ENCODE measurements at places on chromosomes 6 and 20.
A peak's percentile ranks its signal among the peaks of the same experiment; 100 is the strongest.

DNA sequence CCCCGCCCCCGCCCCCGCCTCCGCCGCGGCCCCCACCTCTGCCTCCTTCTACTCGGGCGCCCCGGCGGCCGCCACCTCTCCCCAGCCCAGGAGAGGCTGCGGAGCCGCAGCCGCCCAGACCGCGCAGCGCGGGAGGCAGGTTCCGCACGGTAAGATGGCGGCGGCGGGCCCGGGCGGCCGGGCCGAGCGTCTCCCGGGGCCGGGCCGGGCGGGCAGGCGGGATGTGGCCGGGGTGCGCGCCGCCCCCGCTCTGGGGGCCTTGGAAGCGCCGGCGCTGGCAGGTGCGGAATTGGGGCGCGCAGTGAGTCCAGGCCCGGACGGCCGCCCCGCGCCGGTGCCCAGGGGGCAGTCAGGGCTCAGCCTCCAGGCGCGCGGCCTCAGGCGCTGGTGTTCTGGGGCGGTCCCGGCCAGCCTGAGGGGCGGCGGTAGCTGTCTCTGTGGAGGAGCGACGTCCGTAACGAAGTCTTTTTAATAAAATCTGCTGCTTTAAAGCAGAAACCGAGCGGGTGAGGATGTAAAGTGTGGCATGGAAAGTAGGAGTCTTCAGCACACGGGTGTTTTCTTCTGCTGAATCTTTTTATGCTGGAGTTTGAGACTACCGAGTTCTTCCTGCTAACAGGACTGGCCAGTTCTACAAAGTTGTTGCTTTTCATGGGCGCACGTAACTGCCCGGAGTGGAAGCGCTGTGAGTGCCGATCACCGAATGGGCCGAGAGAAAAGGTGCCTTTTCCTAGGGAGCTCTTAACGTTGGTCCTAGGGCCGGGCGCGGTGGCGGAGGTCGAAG lies at the start of gene GID8:
Gene GID8, plus strand, starts transcription at position 43 of the 784 bp plus-strand sequence. CDS start 3,356 bp downstream, outside the sequence.
- peak; percentile 68 for DNase-seq

DNA sequence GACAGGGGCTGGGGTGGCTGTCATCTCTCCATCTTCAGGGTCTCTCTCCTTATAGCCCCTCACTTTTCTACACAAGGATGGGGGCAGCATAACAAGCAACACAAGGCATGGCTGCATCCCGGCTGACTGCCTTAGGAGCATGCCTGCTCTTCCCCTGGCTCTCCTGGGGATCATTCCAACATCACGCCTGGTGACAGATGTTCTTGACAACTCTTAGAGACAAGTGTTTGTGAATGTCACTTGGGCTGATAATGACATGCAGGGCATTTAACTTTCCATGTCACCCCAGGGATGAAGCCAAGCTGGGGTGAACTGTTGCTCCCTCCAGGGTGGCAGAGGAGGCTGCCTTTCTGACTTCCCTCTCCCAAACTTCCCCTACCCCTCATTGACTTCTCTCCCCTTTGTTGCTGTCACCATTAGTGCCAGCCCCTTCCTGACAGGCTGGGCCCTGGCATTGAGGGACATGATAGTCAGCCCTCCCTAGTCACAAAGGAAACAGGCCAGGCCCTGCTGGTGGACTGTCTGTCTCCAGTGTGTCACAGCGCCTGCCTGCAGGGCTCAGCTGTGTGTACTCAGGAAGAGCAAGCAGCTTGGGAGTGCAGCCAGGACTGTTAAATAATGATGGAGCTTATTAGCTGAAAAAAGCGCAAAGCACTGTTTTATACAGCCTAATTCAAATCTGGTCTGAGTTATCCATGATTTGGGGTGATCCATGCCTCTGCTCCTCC lies 161.8 kb downstream of the LRFN2 start:
- DNase-seq: no peak

DNA sequence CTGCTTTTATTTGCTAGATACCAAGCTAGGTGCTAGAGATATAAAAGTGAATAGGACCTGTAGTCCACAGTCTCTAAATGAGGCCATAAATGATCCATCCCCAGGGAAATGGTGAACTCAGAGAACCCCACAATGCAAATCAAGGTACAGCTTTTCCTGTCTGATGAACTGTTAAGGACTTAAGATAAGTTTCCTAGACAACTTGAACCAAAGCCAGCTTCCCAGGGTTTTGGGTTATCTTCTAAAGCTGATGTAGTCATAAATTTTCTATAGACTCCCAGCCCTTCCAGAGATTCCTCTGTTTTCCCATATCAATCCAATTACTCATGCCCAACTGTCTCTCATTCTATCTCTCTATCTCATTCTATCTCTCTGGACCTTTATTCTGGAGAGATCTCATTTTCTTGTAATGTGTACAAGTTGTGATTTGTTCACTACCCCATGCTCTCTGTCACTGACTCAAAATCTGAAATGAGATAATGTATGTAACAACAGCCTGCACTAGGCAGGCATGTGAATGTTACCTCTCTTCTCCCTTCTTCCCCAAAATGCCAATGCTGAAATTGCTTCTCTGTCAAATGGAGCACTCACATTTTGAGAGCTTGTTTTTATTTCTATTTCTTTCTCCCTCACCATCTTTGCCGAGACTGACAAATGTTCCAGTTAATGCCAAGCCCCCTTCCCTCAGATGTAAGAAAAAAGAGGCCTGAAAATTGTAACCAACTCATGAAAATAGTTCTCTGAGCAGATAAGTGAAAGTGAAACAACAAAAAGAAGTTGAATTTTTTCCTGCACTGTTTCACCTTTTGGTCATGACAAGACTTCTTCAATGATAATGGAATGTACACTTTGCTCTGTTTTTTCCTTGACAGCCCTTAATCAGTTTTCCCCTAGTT lies 279.9 kb downstream of the SLC35F1 start:
- DNase-seq: no peak

- no peak for DNase-seq
These were observed 68.8 kb downstream of the CLIC5 start for GRCh38 chr6:45946887-45947286.

GRCh38 chr6:7910298-7910653 lies 312 bp downstream of the TXNDC5 start:
- peak; percentile 30 for DNase-seq

Measured in hepatic stellate cell (primary cell).